ENCODE measurements at places on chromosomes 5 and 9. TPM values are rescaled to one million over a fixed set of nuclear protein-coding genes. Genes with fewer than 3 reads are reported as not detected.

DEPDC1B gene
- total RNA-seq, result 38.5 TPM

DNA sequence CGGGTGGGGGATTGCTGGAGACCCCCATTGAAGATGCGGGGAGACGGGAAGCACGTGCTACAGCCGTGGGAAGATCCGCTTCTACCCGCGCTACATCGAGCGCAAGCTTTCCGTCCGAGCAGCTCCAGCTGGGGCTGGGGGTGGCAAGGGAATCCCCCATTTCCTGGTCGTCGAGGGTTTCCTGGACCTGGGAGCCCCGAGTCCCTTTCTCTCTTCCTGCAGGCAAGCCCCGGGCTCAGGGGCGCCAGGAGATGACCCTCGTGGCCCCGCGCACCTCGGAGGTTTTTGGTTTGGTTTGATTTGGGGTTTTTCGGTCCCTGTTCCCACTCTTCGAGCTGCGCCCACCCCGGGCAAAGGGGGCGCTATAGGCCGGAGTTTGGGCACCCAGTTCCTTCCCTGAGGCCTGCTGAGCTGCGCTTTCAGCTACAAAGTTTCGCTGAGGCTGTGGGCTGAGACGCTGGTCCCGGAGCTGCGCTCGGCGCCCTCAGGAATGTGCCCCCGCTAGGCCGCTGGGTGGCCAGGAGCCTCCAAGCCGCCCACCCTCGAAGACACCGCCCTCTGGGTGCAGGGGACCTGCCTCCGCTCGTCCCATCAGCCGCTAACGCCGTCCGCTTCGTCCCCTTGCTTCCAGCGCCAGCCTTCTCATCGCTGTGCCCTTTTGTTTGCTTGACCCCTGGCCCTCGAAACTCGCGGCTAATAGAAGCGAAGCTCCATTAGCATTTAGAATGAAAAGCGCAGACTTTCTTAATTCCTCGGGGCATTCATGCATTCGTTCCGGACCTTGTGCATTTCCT lies 2.9 kb downstream of the NR4A3 start:
- peak; percentile 52 for DNase-seq

DNA sequence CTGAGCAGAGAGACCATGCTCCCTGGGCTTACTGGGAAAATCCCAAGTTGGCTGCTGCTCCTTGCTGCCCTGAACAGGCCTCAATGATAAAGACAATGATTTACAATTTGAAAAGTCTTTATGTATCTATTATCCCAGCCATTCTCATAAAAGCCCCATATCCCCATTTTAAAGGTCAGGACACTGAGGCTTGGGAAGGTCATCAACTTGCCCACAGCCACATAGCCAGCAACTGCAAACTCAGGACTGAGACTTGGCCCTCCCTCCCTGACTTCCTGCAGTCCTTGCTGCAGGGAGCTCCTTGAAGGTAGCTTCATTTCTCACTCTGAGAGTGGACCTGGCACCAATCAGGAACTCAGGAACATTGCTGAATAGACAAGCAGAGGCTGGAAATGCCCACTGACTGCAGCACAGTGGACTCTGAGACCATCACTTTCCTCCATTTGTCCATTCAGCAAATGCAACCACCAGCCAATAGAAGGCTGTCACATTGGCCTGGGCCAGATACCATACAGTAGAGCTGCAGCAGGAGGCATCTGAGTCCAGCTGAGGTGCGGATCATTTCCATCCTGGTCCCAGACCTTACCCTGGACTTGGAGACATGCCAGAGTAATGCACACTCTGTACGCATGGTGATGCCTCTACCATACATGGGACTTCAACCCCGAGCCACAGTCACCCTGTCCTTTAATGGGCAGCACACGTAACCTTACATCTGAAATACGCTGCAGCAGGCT lies 18.3 kb downstream of the TNIP1 start:
- DNase-seq, result no peak

DNA sequence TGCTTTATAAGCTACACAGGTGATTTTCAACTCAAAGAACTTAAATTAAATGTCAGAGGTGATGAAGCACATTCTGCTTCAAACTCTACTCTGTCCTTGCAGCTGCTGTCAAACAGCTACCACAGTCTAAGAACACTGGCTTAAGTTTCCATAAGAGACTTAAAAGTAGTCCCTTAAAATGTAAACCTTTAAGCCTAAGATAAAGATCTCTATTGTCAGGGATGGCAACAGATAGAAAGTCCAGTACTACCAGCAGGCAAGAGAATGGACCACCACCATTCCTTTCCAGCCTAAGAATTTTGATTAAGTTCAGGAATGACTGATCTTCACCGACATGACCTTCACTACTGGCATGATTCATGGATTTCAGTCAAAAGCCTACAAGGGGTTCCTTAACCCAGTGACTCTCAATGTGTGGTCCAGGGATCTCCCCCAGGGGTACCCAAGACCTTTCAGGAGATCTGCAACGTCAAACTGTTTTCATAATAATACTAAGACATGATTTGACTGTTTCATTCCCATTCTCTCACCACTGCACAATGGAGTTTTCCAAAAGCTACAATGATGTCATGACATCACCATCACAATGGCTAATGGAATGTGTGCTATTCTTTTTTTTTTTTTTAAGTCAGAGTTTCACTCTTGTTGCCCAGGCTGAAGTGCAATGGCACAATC lies 41.1 kb upstream of the PLPP6 start:
- DNase-seq, result no peak

DNA sequence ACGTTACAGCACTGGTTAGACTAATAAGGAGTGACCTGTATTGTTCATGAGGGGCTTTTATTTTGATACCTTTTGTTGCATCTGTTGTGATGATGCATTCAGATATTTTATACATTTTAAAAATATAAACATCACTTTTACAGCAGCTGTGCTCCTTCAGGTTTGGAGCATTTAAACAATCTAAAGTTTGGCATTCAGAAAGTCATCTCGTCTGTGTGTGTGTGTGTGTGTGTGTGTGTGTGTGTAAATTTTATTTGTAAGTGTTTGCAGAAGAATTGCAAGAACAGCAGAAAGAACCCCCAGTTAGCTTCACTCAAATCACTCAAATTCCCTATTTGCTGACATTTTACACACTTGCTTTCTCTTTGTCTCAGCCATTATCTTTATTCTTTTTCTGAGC lies 87.4 kb downstream of the ERCC6L2 start:
- no peak for DNase-seq

GRCh38 chr5:135831439-135831838 lies 3.0 kb upstream of the SLC25A48 start:
- no peak for DNase-seq

Measured in progenitor cell of endocrine pancreas (in vitro differentiated cells).